Liver (tissue), 10 donors: ENCODE measurements at places on chromosomes 16 and 17.

- no peak overlapping the region for H3K27ac ChIP-seq
- peaks cover 37% of the 10 kb centered on the region for H3K36me3 ChIP-seq
- no peak for DNase-seq
- no peaks in the 10 kb centered on the region for H3K27me3 ChIP-seq
- no peaks in the 10 kb centered on the region for H3K4me1 ChIP-seq
Observed at GRCh38 chr17:68542698-68543463, 30.7 kb downstream of the PRKAR1A start.

- no peak overlapping the region for H3K4me3 ChIP-seq
- H3K27me3 ChIP-seq = no peaks in the 10 kb centered on the region
- no peaks in the 10 kb centered on the region for H3K4me1 ChIP-seq
- no peaks in the 10 kb centered on the region for H3K36me3 ChIP-seq
- no peak overlapping the region for H3K27ac ChIP-seq
- no peak for DNase-seq
Observed at GRCh38 chr17:69367298-69367697, 40.4 kb upstream of the ABCA5 start.

- no peaks in the 10 kb centered on the region for H3K4me1 ChIP-seq
- H3K27me3 ChIP-seq = no peaks in the 10 kb centered on the region
- H3K36me3 ChIP-seq = peaks cover 8% of the 10 kb centered on the region
- H3K4me3 ChIP-seq = no peak overlapping the region
- DNase-seq = no peak
Observed at GRCh38 chr17:640436-640835, 74.2 kb downstream of the VPS53 start.

GRCh38 chr17:57530026-57530425 is 215.1 kb downstream of the CCDC182 start:
- H3K4me1 ChIP-seq = peaks cover 14% of the 10 kb centered on the region
- H3K27ac ChIP-seq = no peak overlapping the region
- DNase-seq = no peak
- no peaks in the 10 kb centered on the region for H3K36me3 ChIP-seq

DNA sequence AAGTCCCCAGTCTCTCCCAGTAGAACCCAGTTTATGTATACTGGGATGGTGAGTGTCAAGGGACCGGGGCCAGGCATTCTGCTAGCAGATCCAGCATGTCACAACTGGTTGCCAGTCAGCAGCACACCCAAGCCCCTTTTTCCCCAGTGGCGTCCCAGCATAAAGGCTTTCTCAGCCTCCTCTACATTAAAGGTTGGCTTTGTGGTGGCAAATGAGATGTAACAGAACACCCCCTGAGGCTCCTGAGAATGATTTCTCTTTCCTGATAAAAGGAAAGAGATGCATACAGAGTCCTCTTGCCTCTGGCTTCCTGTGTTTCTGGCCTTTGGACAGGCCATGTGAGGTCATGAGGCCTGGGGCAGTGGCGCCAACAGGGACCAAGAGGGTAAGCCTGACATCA is 27.9 kb downstream of the IRX6 start:
- no peaks in the 10 kb centered on the region for H3K36me3 ChIP-seq
- DNase-seq = no peak
- no peak overlapping the region for H3K27ac ChIP-seq
- H3K4me1 ChIP-seq = no peaks in the 10 kb centered on the region
- H3K27me3 ChIP-seq = peaks cover 2% of the 10 kb centered on the region

DNA sequence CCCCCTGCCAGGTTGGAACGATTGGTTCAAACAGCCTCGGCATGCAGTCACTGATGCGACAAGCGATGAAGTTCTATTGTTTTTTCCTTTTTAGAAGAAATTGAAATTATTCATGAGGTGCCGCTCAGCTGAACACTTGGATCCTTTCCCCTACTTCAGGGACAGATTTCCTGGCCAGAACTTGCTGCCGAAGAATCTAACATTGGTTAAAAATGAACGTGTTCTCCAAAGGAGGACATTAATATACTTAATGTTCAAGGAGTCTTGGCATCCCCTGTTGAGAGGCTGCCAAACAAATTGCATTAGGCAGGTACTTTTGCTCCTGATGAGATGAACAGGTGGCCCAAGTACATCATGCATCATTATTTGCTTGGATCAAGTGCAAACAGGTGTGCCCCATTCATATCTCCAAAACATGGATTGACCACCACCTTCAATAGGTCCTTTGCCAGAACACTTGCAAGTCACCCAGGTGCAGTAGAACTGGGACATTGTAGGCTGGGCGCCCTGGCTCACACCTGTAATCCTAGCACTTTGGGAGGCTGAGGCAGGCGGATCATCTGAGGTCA is 437.2 kb downstream of the HAPSTR1 start:
- no peaks in the 10 kb centered on the region for H3K36me3 ChIP-seq
- peaks cover 11% of the 10 kb centered on the region for H3K4me1 ChIP-seq
- no peak overlapping the region for H3K27ac ChIP-seq
- H3K27me3 ChIP-seq = no peaks in the 10 kb centered on the region
- no peak for DNase-seq
- H3K4me3 ChIP-seq = no peak overlapping the region

DNA sequence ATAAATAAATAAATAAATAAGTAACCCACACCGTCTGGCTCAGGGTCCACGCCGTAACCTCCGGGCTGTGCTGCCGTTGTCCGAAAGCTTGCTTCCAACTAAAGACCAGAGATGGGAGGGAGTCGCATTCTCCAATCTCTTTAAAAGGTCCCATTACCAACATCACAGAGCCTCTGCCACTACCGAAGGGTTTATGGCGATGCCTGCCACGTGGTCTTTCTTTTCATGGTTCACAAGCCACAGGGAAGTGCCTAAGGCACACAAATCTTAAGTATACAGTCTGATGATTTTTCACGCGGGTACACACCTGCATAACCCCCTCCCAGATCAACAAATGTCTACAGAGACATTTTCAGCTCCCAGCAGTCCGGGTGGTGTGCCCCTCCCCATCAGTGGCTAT is 1.4 kb downstream of the COTL1 start:
- H3K36me3 ChIP-seq = no peaks in the 10 kb centered on the region
- no peak for DNase-seq
- no peak overlapping the region for H3K27ac ChIP-seq
- H3K4me1 ChIP-seq = peaks cover 2% of the 10 kb centered on the region
- no peaks in the 10 kb centered on the region for H3K27me3 ChIP-seq

DNA sequence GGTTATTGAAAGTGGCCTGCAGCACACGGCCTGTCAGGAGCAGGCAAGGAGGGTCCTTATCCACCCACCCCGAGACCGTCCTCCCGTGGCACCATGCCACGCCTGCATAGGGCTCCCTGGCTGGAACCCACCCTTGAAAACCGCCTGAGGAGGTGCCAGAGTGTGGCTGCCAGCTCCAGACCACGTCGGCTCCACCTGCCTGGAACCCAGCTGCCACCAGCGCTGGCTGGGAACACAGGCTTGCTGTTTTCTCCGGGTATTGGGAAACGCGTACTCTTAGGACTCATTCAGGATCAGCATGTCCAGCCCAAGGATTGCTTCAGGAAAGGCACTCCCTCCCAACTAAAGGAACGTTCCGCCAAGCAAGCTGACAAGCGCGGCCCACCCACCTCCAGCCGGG is 6.7 kb downstream of the ARL16 start:
- DNase-seq = no peak
- no peak overlapping the region for H3K27ac ChIP-seq
- no peaks in the 10 kb centered on the region for H3K27me3 ChIP-seq
- no peak overlapping the region for H3K4me3 ChIP-seq
- H3K36me3 ChIP-seq = peaks cover 14% of the 10 kb centered on the region

DNA sequence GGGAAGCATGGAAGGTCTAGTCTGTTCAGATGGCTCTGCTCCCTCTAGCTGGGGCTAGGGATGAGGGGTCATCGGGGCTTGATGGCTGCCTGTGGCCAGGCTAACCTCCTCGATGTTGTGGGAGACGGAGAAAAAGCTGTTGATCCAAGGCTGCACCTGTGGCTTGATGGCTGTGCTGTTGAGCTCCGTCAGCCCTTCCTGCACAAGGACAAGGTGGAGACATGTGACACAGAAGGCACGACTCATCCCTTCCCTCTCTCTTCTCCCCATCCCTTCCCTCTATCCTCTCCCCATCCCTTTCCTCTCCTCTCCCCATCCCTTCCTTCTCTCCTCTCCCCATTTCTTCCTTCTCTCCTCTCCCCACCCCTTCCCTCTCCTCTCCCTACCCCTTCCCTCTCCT is 28.2 kb downstream of the FCSK start:
- no peaks in the 10 kb centered on the region for H3K4me1 ChIP-seq
- H3K36me3 ChIP-seq = peaks cover 38% of the 10 kb centered on the region
- no peak overlapping the region for H3K4me3 ChIP-seq
- no peak for DNase-seq
- no peaks in the 10 kb centered on the region for H3K27me3 ChIP-seq
- no peak overlapping the region for H3K27ac ChIP-seq

DNA sequence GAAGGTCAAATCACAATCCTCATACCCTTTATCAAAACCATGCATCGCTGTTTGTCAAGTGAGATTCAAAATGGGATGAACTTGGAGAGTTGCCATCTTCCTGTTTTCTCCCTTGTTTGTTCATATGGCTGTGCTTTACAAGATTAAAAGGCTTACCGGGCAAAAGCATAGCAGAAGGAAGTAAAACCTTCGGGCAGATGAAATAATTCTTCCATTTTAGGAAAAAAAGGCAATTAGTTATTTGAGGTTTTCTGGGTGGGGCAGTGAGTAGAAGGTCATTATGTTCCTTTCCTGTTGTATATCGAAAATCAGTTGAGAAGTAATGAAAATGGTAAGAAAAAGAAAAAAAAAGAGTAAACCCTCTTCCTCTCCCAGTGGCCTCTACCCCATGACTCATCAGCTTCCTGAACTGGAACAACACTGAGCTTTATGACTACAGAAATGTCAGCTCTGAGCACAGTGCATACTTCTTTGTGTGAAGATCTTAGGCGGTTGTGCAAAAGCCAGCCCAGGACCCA is 369.2 kb downstream of the CDH13 start:
- H3K27me3 ChIP-seq = peaks cover 3% of the 10 kb centered on the region
- DNase-seq = no peak
- no peaks in the 10 kb centered on the region for H3K4me1 ChIP-seq
- no peak overlapping the region for H3K4me3 ChIP-seq

- no peaks in the 10 kb centered on the region for H3K27me3 ChIP-seq
- no peak overlapping the region for H3K4me3 ChIP-seq
- H3K4me1 ChIP-seq = no peaks in the 10 kb centered on the region
- H3K27ac ChIP-seq = no peak overlapping the region
- DNase-seq = no peak
- H3K36me3 ChIP-seq = no peaks in the 10 kb centered on the region
Observed at GRCh38 chr16:85475233-85475632, 137.9 kb upstream of the GSE1 start.

GRCh38 chr16:79151-80054 is 1.4 kb downstream of the MPG start:
- H3K27ac ChIP-seq = peak overlapping the region; percentile 75
- peaks cover 28% of the 10 kb centered on the region for H3K4me1 ChIP-seq
- peak overlapping the region; percentile 93 for H3K4me3 ChIP-seq
- H3K36me3 ChIP-seq = no peaks in the 10 kb centered on the region
- no peak for DNase-seq

- no peak for DNase-seq
- H3K4me1 ChIP-seq = no peaks in the 10 kb centered on the region
- H3K36me3 ChIP-seq = no peaks in the 10 kb centered on the region
- no peak overlapping the region for H3K27ac ChIP-seq
- no peak overlapping the region for H3K4me3 ChIP-seq
Observed at GRCh38 chr17:5770441-5771270, 186.3 kb upstream of the NLRP1 start.

GRCh38 chr17:70716551-70716950 is 547.2 kb downstream of the KCNJ2 start:
- no peak overlapping the region for H3K4me3 ChIP-seq
- H3K27ac ChIP-seq = no peak overlapping the region
- no peaks in the 10 kb centered on the region for H3K36me3 ChIP-seq
- H3K27me3 ChIP-seq = no peaks in the 10 kb centered on the region

GRCh38 chr17:41894791-41895331 is 23.9 kb downstream of the ACLY start:
- H3K36me3 ChIP-seq = peaks cover 6% of the 10 kb centered on the region
- DNase-seq = no peak
- H3K27me3 ChIP-seq = no peaks in the 10 kb centered on the region
- H3K27ac ChIP-seq = no peak overlapping the region

DNA sequence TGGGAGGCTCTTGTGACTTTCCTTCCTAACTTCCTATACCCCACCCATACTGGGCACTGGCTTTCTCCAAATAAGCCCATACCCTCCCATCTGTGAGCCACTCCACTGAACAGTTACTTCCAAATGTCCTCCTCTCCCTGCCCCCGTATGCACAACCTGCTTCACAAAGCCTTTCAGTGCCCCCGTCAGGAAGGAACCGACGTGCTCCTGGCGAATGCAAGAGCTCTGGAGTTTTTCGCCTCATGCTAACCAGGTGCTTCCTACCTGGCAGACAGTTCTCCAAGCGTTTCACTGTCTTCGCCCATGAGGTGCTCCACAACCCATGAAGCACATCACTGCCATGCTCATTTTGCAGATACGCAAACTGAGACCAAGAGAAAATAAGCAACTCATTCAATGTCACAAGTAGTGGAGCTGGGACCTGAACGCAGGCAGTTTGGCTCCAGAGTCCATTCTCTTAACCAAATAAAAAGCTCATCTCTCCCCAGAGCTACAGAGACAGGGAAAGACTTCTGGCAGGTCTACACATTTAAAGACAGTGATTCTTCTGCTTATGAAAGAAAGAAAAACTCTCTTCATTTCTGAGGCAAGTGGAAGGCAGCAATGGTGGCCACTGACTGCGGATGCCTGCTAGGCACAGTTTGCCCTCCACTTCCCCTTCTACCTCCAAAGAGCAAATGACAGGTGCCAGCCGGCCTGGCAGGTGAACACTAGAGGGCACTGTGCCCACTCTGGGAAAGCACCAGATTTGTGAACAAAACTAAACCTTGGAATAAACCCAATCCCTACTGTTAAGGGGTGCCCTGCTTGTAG is 23.8 kb downstream of the SPHK1 start:
- peak; percentile 79 for DNase-seq
- no peaks in the 10 kb centered on the region for H3K27me3 ChIP-seq
- no peak overlapping the region for H3K4me3 ChIP-seq
- H3K4me1 ChIP-seq = peaks cover 13% of the 10 kb centered on the region

DNA sequence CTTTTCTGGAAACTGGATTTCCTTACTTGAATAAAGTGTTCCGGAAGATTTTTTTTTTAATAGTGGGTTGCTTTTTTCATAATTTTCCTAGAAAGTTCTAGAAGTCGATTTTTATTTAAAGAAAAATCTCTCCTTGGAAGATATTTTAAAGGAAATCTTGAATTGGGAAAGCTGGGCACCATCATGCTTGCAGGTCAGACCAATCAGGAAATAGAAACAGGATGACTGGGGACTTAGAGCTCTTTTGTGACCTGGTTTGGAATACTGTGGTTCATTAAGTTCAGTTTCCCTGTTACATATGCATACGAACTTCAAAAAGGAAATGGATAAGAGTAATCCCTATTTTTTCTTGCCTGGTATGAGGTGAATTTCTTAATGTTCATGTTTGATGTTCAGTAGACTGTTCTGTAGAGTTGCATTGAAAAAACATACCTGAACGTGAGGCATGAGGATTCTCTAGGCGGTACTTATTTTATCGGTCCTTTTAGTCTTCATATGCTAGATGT is 1.2 kb downstream of the NFATC3 start:
- peak overlapping the region; percentile 96 for H3K27ac ChIP-seq
- no peaks in the 10 kb centered on the region for H3K27me3 ChIP-seq
- peak overlapping the region; percentile 95 for H3K4me3 ChIP-seq
- H3K36me3 ChIP-seq = no peaks in the 10 kb centered on the region
- no peak for DNase-seq
